ENCODE measurements at places on chromosomes 2 and 18.

DNA sequence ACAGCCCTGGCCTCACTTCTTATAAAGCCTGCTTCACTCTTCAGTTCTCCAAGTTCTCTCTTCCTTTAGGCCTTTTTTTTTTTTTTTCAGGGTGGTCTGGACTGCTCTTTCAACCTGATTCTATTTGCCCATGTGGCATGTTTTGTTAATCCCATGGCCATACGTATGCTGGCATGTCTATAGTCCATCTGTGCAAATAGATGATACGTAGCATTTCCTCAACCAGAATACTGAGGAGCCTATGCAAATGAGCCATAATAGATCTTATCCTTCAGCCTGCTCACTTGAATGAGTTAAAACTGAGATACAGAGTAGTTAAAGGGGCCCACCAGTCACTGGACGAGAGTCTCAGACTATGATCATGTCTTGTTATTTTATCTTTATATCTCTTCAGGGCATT, 265.2 kb upstream of the CXCR4 start:
- no peak for DNase-seq

GRCh38 chr2:149773006-149773405, 185.4 kb upstream of the MMADHC start:
- DNase-seq = no peak

DNA sequence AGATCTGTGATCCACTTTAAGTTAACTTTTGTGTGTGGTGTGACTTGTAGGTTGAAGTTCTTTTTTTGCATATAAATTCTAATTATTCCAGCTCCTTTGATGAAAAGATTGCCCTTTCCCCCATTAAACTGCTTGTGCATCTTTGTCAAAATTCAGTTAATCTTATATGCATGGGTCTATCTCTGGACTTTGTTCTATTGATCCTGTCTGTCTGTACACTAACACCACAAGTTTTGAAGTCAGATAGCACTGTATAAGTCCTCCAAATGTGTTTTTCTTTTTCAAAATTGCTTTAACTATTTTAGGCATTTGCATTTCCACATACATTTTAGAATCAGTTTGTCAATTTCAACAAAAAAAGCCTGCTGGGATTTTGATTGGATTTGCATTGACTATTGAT, 137.6 kb downstream of the BCL11A start:
- DNase-seq = no peak

DNA sequence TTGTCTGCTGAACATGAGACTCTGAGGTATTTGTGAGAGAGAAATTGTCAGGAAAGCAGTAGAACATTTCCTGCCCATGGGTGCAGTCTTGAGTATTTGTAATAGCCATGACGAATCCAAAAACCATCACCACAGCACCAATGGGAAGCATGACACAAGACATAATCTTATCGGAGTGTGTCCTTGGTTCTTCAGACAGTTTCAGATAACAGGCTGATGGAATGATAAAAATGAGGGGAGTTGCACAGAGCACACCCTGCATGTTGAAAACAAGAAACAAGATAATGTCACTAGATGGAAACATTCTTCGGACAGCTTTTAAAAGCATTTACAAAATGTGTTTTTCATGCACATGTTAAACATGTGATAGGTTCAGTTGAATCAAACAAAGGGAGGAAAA, 56.9 kb downstream of the SLC38A11 start:
- DNase-seq = no peak

DNA sequence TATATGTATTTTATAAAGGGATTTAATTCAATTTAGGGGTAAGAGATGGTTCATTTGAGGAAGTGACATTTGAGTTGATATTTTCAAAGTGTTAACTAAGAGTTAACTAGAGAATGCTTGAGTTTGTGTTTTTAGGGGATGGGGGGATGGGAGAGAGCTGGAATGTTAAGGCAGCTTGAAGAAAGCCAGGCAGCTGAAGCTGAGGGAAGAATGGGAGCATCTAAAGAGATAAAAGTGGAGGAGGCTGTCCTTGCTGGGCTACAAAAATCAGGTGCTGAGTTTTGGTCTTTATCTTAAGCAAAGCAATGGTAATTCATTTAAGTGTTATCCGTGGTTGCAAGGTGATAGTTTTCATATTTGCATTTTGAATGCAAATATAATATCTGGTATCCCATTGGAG, 9.2 kb downstream of the CHST9 start:
- no peak for DNase-seq

GRCh38 chr18:40874233-40874632, 1080.8 kb upstream of the PIK3C3 start:
- no peak for DNase-seq

- DNase-seq = no peak
These were observed 126.0 kb upstream of the CHST9 start for GRCh38 chr18:27311114-27311513.

Measured in frontal cortex (tissue), 4 donors.